ENCODE measurements at places on chromosomes 5 and 9.

- DNase-seq, result no peak
Observed at GRCh38 chr9:109086221-109086620, 33.5 kb downstream of the TMEM245 start.

DNA sequence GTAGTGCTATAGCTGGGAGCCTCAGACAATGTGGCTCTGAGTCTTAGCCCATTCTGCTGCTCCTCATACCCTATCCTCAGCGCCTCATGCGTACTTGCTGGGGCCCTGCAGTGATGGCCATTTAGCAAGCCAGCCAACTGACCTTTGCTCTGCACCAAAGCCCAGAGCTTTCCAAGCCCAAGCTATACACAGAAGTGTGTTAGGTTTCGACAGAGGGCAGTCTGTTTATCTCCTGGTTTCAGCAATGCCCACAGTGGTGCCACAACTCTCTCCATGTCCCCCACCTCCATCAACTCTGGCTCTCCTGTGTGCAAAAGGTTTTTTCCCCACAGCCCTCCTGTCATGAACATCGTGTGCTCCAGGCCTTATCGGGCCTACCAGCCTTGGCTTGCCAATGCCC lies 16.9 kb downstream of the GNG10 start:
- DNase-seq, result no peak

DNA sequence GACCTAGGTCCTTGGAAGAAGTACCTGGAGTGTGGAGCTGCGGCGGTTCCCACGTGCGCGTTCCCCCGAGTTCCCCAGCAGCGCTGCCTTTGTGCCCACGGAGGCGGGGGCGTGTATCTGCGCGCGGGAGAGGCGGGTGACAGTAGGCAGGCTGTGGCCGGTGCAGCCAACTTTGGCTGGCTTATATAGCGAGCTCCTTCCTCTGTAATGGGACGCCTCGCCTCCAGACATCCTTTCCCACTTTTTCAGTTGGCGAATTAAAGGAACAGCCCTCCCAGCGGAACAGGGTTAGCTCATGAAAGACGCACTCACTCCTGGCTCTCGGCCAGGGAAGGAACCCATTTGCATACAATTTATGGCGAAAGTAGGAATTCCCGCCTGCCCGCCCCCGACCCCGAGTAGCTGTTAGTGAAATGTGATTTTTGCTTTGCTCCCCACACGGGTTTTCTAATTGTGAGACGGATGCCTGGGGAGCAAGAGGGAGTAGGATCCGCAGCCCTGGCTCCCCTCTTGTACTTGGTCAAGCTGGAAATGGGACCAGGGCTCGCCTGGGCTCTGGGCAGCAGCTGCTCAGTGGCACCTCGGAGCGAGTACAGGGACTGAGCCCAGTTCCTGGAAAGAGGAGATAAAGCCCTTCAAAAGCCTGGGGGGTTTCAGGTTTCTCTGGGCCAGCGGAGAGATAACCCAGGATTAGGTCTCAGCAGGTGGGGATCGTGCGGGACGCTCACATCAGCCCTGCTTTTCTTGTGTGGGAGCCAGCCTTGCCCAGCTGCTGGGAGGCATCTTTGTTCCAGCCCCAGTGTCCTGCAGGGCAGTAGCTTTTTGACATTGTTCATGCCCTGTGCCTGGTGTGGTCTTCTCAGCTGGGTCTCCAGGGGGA lies at the start of gene TNC:
TSS of gene TNC (minus strand) at position 159 of the 880 bp plus-strand sequence. CDS start 27,139 bp downstream, outside the sequence.
- DNase-seq, result no peak

- no peak for DNase-seq
Observed at GRCh38 chr9:14306672-14307660, 7.0 kb downstream of the NFIB start.

- no peak for DNase-seq
Observed at GRCh38 chr9:34001298-34001697, 47.4 kb downstream of the UBAP2 start.
